ENCODE measurements at places on chromosomes 5 and 9. TPM values are rescaled to one million over a fixed set of nuclear protein-coding genes. Genes with fewer than 3 reads are reported as not detected.

ADAMTS2 gene
- 32.8 TPM for polyA plus RNA-seq

BTNL8 gene
- polyA plus RNA-seq: 1.1 TPM

SPATA31D4 gene
- not detected for polyA plus RNA-seq

DNA sequence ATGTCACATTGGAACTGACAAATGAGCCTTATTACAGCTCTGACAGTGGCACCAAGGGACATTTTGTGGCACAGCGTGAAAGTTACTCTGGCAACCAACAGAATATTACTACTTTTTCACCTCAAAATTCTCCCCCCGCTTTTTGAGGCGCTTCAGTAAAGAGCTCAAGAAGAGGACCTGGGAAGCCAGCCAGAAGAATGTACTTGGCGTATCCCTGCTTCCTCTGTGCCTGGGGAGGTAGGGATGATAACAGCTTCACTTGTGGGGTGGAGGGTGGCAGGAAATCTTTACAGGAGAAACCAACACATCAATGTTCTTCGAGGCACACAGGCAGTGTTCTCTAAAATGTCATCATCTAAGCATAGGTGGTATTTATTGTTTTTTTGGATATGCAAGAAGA is 624.1 kb downstream of the NR2F1-AS1 start:
- DNase-seq: no peak

DNA sequence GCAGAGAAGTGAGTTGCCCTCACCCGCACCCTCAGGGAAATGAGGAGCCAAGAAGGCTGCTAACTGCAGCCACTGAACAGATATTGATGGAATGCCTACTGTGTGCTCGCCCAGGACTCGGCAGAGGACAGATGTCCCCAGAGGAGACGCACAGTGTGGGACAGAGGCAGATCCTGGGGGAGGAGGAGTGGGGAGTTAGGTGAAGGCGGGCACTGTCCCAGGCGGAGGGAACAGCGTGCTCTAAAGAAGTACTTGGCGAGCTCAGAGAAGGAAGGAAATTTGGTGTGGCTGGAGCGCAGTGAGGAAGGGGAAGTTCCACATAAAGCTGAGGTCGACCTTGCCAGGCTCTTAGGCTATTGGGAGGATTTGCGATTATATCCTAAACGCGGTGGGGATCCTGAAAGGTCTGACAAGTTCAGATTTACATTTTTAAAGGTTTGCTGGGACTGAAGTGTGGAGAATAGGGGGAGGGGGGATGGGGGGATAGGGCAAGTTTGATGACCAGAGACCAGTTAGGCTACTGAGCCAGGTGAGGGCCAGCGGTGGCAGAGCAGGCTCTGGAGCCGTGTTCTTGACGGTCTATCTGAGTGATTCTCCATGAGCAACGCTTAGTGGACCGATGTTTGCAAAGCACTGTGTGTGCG is 23.6 kb upstream of the CERCAM start:
- no peak for DNase-seq
